ENCODE measurements at places on chromosomes 13 and 19. TPM values are rescaled to one million over a fixed set of nuclear protein-coding genes. Genes with fewer than 3 reads are reported as not detected.
A peak's percentile ranks its signal among the peaks of the same experiment; 100 is the strongest.

DNA sequence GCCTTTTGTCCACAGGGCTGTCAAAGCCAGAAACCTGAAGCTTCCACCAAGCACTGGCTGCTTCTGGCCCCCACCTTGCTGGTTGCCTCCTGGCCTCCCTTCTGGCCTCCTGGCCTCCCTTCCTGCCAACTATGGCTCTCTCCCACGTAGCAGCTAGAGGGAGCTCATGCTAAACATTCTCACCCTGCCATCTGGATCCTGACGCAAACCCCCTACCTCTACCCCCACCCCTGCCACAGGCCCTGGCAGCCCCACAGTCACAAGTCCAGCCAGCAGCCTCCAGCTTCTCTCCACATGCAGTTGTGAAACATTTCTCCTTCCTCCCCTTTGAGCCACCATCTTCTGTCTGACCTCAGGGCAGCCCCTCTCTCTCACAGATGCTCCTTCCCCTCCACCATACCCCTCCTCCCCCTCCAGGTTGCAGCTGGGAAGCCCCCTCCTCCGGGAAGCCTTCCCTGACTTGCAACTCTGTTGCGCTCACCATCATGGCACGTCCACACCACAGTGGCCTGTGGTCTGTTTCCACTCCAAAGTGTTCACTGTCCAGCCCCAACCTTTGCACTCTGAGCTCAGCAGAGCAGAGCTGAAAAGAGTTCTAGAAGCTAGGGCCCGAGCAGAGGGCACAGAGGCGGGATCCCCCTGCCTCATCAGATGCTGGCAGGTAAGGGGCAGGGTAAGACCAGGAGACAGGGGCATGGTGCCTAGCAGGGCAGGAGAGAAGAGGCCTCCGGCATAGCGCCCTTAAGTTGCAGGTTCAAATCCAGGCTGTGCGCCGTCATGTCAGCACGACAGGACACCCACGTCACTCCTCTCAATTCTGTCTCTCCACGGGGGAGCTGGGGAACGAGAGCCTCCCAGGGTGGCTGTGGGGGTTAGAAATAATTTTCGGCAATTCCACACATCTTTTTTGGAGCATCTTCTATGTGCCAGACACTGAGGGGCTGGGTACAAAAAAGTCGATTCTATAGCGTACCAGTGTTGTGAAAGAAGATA, 7.3 kb downstream of the ADGRL1 start:
- no peak for DNase-seq
- no peak overlapping the region for H3K27ac ChIP-seq
- no peak overlapping the region for H3K4me3 ChIP-seq
- H3K27me3 ChIP-seq, result no peaks in the 10 kb centered on the region
- peaks cover 6% of the 10 kb centered on the region for H3K4me1 ChIP-seq

GRCh38 chr19:6181119-6181518, 45.7 kb downstream of the ACSBG2 start:
- no peaks in the 10 kb centered on the region for H3K27me3 ChIP-seq
- no peak for DNase-seq
- H3K4me1 ChIP-seq, result no peaks in the 10 kb centered on the region
- H3K27ac ChIP-seq, result no peak overlapping the region
- no peaks in the 10 kb centered on the region for H3K36me3 ChIP-seq

DNA sequence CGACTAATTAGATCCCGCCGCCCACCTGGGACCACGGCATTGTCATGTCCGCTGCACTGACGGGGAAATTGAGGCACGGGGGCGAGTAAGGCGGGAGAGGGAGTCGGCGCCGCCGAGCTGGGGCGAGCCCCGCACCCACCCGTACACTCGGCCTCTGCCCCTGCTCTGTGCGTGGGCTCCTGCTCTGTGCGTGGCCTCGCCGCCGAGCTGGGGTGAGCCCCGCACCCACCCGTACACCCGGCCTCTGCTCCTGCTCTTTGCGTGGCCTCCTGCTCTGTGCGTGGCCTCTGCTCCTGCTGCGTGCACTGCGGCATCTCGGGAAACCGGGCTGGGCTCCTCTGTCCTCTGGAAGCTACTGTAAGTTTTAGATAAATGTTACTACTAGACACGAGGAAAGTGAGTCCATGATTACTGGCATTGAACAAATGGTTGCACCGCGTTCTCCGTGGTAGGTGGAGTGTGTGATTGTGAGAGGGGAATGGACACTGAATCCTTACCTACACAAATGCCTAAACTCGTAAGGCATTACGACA, 826 bp upstream of the C1QTNF9 start:
- H3K4me1 ChIP-seq, result peaks cover 10% of the 10 kb centered on the region
- no peak for DNase-seq
- no peak overlapping the region for H3K4me3 ChIP-seq
- no peak overlapping the region for H3K27ac ChIP-seq
- H3K27me3 ChIP-seq, result no peaks in the 10 kb centered on the region

GRCh38 chr13:50701469-50701868, 142.0 kb downstream of the DLEU7 start:
- no peak overlapping the region for H3K27ac ChIP-seq
- H3K4me1 ChIP-seq, result peaks cover 12% of the 10 kb centered on the region
- H3K4me3 ChIP-seq, result no peak overlapping the region
- H3K27me3 ChIP-seq, result no peaks in the 10 kb centered on the region

DNA sequence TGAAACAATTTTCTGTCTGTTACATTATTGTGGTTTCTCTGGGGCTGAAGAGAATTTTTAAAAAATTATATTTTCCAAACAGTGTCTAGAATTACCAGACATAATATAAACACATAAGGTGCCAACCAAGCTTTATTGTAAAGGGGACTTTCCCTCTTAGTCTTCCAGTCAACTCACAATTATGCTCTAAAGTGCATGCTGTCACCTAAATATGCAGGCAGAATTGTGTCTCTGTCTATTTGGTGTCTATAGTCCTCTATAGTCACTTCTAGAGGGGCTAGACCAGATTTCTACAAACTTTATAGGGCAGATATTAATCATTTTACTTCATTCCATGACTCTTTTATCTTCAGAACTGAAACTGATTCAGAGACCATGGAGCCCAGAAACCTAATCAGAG, 12.8 kb downstream of the ZNF254 start:
- no peak overlapping the region for H3K4me3 ChIP-seq
- H3K27ac ChIP-seq, result no peak overlapping the region
- no peak for DNase-seq
- H3K4me1 ChIP-seq, result no peaks in the 10 kb centered on the region

- H3K27me3 ChIP-seq, result no peaks in the 10 kb centered on the region
- no peak for DNase-seq
- H3K4me1 ChIP-seq, result peaks cover 61% of the 10 kb centered on the region
- no peaks in the 10 kb centered on the region for H3K36me3 ChIP-seq
- peak overlapping the region; percentile 50 for H3K27ac ChIP-seq
Measured at GRCh38 chr13:41054919-41055619, 6.2 kb upstream of the WBP4 start.

- DNase-seq, result no peak
- H3K4me1 ChIP-seq, result no peaks in the 10 kb centered on the region
- H3K4me3 ChIP-seq, result no peak overlapping the region
- no peaks in the 10 kb centered on the region for H3K27me3 ChIP-seq
- no peak overlapping the region for H3K27ac ChIP-seq
Measured at GRCh38 chr13:20546556-20546955, 20.4 kb upstream of the IFT88 start.

- H3K36me3 ChIP-seq, result no peaks in the 10 kb centered on the region
- H3K27ac ChIP-seq, result no peak overlapping the region
- no peaks in the 10 kb centered on the region for H3K4me1 ChIP-seq
- H3K27me3 ChIP-seq, result no peaks in the 10 kb centered on the region
Measured at GRCh38 chr19:44582581-44583265, 30.6 kb upstream of the IGSF23 start.

- no peak overlapping the region for H3K27ac ChIP-seq
- H3K4me3 ChIP-seq, result no peak overlapping the region
- no peak for DNase-seq
- no peaks in the 10 kb centered on the region for H3K36me3 ChIP-seq
- H3K27me3 ChIP-seq, result no peaks in the 10 kb centered on the region
- no peaks in the 10 kb centered on the region for H3K4me1 ChIP-seq
Measured at GRCh38 chr13:22536851-22537250, 643.9 kb upstream of the SGCG start.

- H3K4me3 ChIP-seq, result no peak overlapping the region
- no peak for DNase-seq
- no peaks in the 10 kb centered on the region for H3K4me1 ChIP-seq
- no peak overlapping the region for H3K27ac ChIP-seq
- no peaks in the 10 kb centered on the region for H3K27me3 ChIP-seq
- no peaks in the 10 kb centered on the region for H3K36me3 ChIP-seq
Measured at GRCh38 chr13:112603641-112604225, 15.8 kb upstream of the TUBGCP3 start.

DNA sequence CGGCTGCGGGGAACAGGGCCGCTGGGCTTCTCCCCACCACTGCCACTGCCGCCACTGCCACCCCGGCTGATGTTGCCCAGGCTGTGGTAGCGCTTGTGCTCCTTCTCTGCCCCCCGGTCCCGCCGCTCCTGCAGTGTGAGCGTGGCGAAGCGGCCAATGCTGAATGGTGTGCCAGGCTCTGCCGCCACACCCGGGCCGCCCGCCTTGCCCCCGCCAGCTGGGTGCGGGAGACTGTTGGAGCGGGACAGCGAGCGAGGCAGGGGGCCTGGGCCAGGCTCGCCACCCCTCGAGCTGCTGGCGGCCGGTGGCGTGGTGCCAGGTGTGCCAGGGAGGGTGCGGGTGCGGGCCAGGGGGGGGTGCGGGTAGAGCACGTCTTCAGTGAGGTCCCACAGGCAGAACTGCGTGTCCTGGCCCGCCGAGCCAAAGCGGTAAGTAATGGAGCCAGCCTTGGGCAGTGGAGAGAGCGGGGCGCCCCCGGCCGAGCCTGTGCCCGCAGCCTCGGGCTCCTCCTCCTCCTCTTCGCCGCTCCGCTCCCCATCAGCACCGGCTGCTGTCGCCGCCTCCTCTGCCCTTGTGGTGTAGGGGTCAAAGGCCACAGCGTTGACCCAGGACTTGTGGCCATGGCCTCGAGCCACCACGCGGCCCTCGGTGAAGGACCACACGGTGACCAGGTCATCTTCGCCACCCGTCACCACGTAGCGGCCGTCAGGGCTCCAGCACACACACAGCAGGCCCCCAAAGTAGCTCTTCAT, 3.7 kb upstream of the DMPK start:
- H3K27me3 ChIP-seq, result no peaks in the 10 kb centered on the region
- H3K27ac ChIP-seq, result peak overlapping the region; percentile 82
- no peak overlapping the region for H3K4me3 ChIP-seq
- H3K36me3 ChIP-seq, result peaks cover 9% of the 10 kb centered on the region

- no peaks in the 10 kb centered on the region for H3K36me3 ChIP-seq
- H3K27me3 ChIP-seq, result no peaks in the 10 kb centered on the region
- no peaks in the 10 kb centered on the region for H3K4me1 ChIP-seq
- no peak for DNase-seq
- no peak overlapping the region for H3K4me3 ChIP-seq
- no peak overlapping the region for H3K27ac ChIP-seq
Measured at GRCh38 chr19:57648331-57649003, 15.5 kb downstream of the ZNF211 start.

DNA sequence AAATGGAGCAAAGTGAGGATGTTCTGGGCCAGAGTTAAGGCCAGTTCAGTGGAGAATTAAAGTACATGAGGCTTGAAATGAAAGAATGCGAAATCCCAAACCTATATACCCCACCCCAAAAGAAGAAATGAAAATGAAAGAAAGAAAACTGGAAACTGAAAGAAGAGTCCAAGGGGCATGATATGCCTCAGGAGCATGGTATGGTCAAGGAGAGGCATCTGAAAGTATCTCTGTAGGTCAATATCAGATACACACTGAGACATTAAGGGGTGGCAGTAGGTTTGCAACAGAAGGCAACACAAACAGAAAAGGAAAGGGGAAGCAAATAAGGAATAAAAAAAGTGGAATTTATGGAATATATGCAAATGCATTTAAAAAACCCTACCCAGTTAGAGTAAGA, 166.5 kb downstream of the COG6 start:
- no peak for DNase-seq
- no peaks in the 10 kb centered on the region for H3K27me3 ChIP-seq
- H3K36me3 ChIP-seq, result no peaks in the 10 kb centered on the region
- H3K4me1 ChIP-seq, result no peaks in the 10 kb centered on the region

DNA sequence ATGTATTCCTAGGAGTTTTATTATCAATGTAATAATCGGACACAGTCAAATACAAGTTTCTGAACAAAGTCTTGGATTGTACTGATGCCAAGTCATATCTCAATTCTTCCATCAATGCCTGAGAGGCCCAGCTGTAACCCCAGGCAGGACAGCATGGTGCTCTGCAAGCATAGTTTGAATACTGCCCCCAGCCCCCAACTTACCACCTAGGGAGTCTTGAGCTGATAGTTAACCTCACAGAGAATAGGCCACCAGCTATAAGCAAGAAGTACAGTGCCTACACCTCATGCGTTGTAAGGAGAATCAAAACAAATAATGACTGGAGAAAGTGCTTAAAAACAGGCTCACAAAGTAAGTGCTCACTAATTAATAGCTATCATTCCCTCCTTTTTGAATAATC, 2.7 kb downstream of the PROSER1 start:
- no peak for DNase-seq
- peaks cover 28% of the 10 kb centered on the region for H3K4me1 ChIP-seq
- H3K27ac ChIP-seq, result no peak overlapping the region
- peak overlapping the region; percentile 83 for H3K4me3 ChIP-seq

DNA sequence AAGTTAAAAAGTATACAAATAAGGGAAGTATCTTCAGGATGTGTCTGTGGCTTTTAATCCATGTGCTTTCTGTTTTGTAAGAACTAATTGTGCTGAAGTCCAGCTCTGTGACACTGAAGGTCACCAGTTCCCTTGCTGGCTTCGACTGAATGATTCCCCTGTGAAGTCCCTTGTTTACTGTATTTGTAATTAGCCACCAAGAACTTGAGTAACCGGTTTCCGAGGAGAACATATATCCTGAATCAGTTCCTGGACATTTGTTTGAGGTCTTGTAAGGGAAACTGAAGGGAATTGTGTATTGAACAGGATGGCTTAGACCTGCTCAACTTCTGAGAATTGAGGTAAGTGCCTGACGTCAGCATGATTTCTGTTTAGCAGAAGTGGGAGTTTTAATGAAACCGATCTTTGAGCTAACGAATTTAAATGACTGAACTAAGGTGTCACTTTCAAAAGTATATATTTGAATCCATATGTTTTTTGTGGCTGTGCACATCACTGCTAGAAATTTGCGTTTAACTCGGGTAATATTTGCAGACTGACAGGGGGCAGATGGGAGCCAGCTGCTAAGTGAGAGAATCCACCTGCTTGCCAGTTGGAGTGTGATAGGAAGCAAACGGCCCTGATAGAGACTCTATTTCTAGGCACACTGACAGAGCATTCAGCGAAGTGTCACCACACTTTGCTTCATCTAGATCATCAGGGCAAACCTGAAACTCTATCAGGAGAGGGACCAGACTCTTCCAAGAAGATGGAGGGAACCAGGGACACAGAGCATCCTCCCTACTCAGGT, 530.0 kb downstream of the RFC3 start:
- no peaks in the 10 kb centered on the region for H3K27me3 ChIP-seq
- H3K4me3 ChIP-seq, result no peak overlapping the region

GRCh38 chr19:32816555-32817099, 52.9 kb downstream of the SLC7A9 start:
- no peaks in the 10 kb centered on the region for H3K4me1 ChIP-seq
- no peaks in the 10 kb centered on the region for H3K27me3 ChIP-seq
- no peak overlapping the region for H3K27ac ChIP-seq
- no peaks in the 10 kb centered on the region for H3K36me3 ChIP-seq
- no peak overlapping the region for H3K4me3 ChIP-seq
- DNase-seq, result no peak

CPB2 gene
- total RNA-seq, result 49.8 TPM

ZNF805 gene
- 11.1 TPM for total RNA-seq

TYROBP gene
- total RNA-seq, result 135 TPM

ACTMAP gene
- 26.0 TPM for total RNA-seq

FUT1 gene
- total RNA-seq, result 10.5 TPM

IGFLR1 gene
- 6.4 TPM for total RNA-seq

KRTDAP gene
- total RNA-seq, result not detected

MEIOSIN gene
- total RNA-seq, result not detected

OR4F17 gene
- not detected for total RNA-seq

SLC46A3 gene
- total RNA-seq, result 5.8 TPM

COX6B2 gene
- not detected for total RNA-seq
